ENCODE measurements at places on chromosomes 4 and X.

DNA sequence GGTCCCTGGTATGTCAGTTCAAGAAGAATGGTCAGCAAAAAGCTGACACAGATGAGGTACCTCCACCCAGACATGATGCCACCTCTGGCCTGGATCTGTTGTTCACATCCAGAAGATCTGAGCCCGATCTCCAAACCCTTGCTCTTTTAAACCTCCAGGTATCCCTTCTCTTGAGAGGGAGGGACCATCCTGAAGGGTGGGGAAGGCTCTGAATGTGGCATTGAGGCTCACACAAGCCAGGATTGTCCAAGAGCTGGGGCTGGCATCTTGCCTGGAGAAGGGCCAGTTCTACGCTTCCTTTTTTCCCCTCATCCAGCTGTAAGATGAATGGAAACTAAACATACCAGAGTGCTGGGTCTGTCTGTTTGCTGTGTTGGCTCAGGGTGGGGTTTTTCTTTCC, at the start of gene ITIH6:
Gene ITIH6 (minus strand): TSS at position 119 of the 400 bp plus-strand sequence. CDS start 45 bp downstream, at position 74.
- no peak for DNase-seq

DNA sequence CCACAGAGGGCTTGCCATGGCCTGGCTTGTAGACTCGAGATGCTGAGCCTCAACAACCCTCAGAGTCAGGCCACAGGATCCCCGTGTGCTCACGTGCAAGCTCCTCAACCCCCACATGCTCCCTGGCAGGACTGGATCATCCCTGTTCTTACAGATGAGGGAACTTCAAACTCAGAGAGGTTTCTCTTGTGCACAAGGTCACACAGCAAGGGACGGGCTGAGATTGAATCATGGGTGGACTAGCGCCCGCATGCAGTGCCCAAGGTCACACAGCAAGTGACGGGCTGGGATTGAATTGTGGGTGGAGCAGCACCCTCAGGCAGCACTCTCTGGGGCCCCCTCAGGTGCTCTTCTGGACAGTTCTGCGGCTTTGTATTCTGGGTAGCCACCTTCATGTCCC, 60.6 kb upstream of the AFAP1 start:
- no peak for DNase-seq

DNA sequence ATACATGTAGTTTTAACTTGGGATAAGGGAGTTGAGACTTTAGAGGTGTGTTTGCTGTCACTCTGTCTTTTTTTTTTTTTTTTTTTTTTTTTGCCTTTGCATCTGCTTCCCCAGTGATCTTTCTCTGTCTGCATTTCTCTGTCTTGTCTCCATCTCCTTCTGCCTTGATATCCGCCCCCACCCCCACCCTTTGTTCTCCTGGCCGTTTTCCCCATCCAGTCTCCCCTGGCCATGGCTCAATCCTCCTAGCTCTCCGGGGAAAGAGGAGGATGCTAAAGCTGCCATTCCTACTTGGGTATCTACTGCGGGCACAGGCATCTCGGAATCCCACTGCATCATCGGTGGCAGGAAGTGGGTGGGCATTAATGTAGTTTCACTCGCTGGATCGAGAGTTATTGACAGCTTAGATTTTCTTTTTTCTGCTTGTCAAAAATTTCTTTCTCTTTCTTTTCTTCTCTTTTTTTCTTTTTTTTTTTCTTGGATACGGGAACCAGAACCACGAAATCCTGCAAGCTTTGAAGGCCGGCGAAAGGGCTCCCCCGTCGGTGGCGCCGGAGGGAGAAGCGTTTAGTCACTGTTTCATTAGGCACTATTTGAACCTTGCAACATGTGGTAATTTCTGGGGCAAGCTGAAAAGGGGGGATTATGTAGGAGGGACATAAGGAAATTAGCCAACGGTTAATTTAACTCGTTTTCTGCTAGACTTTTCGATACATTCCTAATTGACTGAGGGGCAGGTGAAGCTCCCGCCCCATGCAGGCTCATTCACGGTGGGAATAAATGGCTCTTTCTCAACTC, 8.2 kb downstream of the GSX2 start:
- no peak for DNase-seq

- DNase-seq: no peak
These were observed 341.5 kb downstream of the BCOR start for GRCh38 chrX:39756086-39756883.

DNA sequence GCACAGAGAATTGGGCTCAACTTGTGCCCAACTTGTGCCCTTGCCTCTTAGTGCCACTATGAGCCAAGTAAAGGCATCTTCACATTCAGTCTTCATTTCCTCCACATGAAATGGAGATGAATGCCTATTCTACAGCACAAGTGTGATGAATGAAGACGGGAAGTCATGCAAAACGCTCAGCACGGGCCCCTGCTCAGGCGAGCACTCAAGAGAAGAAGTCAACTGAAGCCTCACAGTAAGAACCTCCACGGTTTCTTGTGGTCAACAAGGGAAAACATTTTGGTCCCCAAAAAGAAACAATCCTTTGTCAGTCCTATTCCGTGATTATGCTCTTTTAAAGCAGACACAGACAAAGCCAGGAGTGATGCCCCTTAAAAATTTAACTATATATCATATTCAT, 87.0 kb downstream of the IRF2 start:
- no peak for DNase-seq

DNA sequence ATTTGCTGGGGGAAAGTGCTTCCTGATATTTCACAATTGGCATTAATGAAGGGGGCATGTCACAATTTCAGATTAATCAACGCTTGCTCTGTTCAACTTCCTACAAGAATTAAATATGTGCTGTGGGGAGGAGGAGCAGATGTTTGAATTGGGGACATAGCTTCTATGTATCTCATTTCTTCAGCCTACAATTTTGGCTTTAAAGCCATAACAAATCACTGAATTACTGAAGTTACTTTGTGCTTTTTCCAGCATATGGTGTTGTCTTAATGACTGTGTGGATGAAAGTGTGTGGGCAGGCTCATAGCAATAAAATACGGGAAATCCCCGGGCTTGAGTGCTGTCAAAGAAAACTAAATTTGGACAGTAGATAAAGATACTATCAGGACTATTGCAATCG, 813 bp downstream of the TLR7 start:
- no peak for DNase-seq

DNA sequence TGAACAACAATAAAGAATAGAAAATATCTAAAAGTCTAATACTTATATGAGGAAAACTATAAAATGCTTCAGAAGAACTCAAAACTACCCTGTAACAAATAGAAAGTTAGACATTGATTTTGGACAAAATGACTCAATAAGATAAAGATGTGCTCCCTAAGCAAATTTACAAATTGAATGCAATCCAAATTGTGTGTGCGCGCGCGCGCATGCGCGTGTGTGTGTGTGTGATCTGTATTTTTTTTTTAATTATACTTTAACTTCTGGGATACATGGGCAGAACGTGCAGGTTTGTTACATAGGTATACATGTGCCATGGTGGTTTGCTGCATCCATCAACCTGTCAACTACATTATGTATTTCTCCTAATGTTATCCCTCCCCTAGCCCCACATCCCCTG, 320.8 kb upstream of the INTU start:
- DNase-seq: no peak

DNA sequence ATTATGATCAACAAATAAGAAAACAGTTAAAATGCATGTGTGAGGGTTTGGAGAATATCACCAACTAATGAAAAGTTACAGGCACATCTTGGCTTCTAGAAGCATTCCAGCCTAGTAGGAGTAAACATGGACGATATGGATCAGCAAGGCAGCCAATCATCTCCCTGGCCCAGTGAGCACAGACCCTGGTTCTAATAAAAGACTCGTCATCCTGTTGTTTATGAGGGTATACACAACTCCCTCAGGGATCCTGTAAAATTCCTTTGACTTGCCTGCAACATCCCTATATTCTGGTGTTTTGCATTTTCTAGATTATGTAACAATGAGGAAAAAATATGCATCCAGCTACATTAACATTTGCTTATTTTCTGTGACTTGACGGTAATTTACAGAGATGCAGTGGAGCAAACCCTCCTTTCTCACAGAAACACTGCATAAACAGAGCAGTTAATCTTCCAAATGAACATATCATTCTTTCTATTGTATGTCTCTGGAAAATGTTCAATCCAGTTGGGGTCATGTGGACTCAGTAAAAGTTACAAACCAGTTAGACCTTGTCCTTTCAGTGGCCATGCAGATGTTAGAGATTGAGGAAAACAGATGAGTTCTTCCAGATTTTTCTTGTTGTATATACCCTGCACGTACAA, 88.9 kb upstream of the NDP start:
- no peak for DNase-seq

DNA sequence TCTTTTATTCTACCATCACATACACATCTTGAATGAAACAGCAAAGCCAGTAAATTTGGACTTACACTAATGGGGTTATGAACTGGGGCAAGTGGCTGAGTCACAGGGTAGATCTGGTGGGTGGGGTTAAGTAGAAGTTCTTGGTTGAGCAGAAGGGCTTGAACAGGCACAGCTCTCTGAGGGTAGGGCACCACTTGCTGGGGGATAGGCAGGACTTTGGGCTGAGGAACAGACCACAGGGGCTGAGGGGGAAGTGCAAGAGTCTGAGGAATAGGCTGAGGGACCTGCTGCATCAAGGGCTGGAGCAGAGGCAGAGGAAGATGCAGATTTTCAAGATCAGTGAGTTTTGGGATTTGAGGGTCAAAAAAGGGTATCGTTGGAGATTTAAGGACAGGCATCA, 8.3 kb downstream of the CSN2 start:
- DNase-seq: no peak

GRCh38 chrX:86016139-86016538, 31.2 kb downstream of the CHM start:
- no peak for DNase-seq

GRCh38 chr4:104395168-104395614, 99.5 kb downstream of the CXXC4 start:
- no peak for DNase-seq

- no peak for DNase-seq
These were observed 445.2 kb upstream of the ZFP42 start for GRCh38 chr4:187550256-187550950.

GRCh38 chr4:26217961-26218676, 102.7 kb upstream of the RBPJ start:
- no peak for DNase-seq

DNA sequence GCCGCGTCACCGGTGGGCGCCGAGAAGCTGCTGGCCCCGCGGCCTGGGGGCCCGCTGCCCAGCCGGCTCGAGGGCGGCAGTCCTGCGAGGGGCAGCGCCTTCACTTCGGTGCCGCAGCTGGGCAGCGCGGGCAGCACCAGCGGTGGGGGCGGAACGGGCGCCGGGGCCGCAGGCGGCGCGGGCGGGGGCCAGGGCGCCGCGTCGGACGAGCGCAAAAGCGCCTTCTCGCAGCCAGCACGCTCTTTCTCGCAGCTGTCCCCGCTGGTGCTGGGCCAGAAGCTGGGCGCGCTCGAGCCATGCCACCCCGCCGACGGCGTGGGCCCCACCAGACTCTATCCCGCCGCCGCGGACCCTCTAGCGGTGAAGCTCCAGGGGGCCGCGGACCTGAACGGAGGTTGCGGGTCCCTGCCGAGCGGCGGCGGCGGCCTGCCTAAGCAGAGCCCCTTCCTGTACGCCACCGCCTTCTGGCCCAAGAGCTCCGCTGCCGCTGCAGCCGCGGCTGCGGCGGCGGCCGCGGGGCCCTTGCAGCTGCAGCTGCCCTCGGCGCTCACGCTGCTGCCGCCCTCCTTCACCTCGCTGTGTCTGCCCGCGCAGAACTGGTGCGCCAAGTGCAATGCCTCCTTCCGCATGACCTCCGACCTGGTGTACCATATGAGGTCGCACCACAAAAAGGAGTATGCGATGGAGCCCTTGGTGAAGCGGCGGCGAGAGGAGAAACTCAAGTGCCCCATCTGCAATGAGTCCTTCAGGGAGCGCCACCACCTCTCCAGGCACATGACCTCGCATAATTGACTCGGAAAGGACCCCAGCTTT, 5.6 kb downstream of the PRDM8 start:
- peak; percentile 52 for DNase-seq

GRCh38 chr4:41451961-41452360, 86.0 kb upstream of the LIMCH1 start:
- no peak for DNase-seq

DNA sequence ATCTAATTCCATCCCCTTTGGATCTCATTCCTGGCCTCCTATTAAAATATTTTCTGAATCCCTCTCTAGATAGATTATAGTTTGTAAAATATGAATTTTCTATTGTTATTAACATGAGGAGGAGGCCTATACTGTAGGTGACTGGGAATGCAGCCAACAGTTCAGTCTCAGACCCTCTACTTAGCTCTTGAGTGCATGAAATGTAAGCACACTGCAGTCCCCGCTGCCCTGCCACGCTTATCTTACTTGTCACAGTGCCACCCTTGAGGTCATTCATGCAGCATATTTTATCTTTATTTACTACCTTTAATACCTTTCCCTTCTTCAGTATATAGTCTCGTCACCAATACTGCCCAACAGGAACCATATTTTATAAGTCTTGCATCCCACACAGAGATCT, 151.0 kb downstream of the CAMK2D start:
- DNase-seq: no peak

DNA sequence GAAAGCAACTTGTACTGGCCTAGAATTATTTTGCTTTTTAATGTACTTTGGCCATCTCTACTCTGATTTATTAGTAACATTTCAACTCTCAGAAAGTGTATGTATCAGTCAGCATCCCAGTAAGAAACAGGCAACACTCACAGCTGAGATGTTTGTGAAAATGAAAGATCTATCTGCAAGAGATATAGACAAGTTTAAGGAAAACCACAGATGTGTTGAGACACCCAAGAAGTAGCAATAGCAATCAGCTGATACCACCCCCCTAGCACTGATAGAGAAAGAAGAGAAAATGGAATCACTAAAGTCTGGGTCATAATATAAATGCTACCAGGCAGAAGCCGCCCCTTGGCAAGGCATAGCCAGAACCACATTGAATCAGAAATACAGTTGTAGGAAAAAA, 372.0 kb downstream of the ARAP2 start:
- no peak for DNase-seq

GRCh38 chrX:68833855-68834331, 5.1 kb downstream of the EFNB1 start:
- DNase-seq: no peak

- no peak for DNase-seq
These were observed 77.4 kb upstream of the PRSS48 start for GRCh38 chr4:151199319-151200190.

- DNase-seq: no peak
These were observed 1381.5 kb upstream of the AGA start for GRCh38 chr4:178823673-178824295.

GRCh38 chr4:107897823-107898222, 33.5 kb upstream of the CYP2U1 start:
- no peak for DNase-seq

DNA sequence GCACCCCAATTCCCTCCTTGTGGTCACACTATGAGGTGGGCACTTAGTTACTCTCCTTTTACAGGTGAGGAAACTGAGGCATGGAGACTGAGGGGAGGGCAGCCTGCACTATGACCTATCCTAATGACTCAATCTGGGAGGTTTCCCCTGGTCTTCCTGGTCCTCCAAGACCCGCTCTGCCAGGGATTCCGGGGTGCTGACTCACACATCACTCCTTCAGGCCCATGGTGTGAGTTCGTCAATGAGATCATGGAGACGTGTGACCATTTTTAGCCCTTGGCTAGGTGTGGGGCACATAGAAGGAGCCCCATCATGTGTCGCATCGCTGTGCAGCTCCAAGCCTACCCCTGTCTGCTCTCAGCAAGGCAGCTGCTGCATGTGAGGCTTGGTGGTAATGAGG, 32.4 kb upstream of the BCOR start:
- no peak for DNase-seq

- DNase-seq: no peak
These were observed 228.7 kb downstream of the SHOX start for GRCh38 chrX:859329-859728.

- DNase-seq: no peak
These were observed 17.2 kb upstream of the HPGDS start for GRCh38 chr4:94359838-94360237.

GRCh38 chr4:88080626-88081025, 73.2 kb downstream of the PKD2 start:
- no peak for DNase-seq
